Activated B cell treated with CpG ODN at 0.5 μM for 24 hours (primary cell): ENCODE measurements at places on chromosomes 4 and X.

- no peaks in the 10 kb centered on the region for H3K36me3 ChIP-seq
- no peak overlapping the region for H3K27ac ChIP-seq
- no peak overlapping the region for H3K4me3 ChIP-seq
These were observed 50.8 kb upstream of the RAP2C start for GRCh38 chrX:132270021-132270420.

GRCh38 chrX:68917799-68918198 is 89.0 kb downstream of the EFNB1 start:
- H3K4me3 ChIP-seq = no peak overlapping the region
- peaks cover 5% of the 10 kb centered on the region for H3K27me3 ChIP-seq
- no peak for DNase-seq
- no peak overlapping the region for H3K27ac ChIP-seq
- H3K36me3 ChIP-seq = no peaks in the 10 kb centered on the region

DNA sequence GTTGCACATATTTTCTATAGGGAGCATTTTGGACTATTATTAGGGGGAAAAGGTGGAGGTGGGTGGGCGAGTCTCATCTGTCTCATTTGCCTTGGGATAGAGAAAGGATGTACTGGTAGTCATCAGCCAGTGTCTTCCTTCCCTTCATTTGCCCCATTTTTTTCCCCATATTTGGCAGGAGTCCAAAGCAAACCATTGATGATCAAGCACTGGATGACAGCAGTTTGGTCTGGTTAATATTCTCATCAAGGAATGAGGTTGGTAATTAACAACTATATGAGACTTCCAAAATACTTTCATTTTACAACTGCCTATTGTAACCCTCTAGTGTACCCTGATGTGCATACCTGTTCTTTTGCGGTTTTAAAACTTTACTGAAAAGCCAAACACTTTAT is 22.6 kb upstream of the IGFBP7 start:
- no peaks in the 10 kb centered on the region for H3K4me1 ChIP-seq
- DNase-seq = no peak
- H3K27ac ChIP-seq = no peak overlapping the region
- no peak overlapping the region for H3K4me3 ChIP-seq
- H3K36me3 ChIP-seq = no peaks in the 10 kb centered on the region

DNA sequence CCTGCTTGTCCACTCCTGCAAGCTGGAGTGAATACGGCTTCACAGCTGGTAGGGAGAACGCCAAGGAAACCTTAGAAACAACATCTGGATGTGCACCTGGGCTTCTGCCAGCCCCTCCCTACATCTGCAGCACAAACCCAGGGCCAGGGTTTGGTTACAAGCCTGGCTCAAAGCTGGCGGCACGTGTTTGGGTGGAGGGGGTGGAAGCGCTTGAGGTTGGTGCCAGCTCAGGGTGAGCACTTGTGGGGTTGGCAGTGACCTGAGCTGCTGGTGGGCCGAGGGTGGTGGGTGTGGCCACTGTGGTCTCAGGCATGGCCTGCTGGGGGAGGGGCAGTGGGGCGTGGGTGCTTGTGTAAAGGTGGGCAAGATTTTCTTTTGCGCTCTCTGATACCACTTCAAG is 15.6 kb downstream of the ELF4 start:
- no peak overlapping the region for H3K4me3 ChIP-seq
- no peak overlapping the region for H3K27ac ChIP-seq
- no peak for DNase-seq
